Ureter (tissue), 1 donor: ENCODE measurements at places on chromosomes 4 and X. TPM values are rescaled to one million over a fixed set of nuclear protein-coding genes. Genes with fewer than 3 reads are reported as not detected.

Gene ZCCHC18
- total RNA-seq = 0.49 TPM

DNA sequence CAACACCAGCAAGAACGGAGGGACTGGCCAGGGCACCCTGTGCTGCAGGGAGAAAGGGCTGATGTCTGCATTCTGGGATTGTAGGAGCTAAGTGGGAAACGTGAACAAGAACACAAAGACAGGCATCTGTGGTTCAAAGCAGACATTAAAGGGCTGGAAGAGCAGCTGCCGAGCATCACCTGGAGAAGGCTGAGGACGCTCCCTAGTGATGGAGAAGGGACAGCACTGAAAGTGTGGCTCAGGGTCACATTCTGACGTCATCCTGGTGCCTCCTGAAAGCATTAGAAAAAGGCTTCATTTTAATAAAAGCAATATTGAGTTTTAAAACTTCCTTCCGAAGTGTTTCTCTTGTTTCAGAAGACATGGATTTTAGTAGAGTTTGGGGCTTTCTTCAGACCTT lies 62.3 kb downstream of the CLDN22 start:
- no peak for DNase-seq

GRCh38 chr4:7941111-7941964 lies 1.7 kb upstream of the AFAP1 start:
- DNase-seq = no peak

- no peak for DNase-seq
Measured at GRCh38 chr4:188194421-188194820, 55.2 kb downstream of the TRIML1 start.

DNA sequence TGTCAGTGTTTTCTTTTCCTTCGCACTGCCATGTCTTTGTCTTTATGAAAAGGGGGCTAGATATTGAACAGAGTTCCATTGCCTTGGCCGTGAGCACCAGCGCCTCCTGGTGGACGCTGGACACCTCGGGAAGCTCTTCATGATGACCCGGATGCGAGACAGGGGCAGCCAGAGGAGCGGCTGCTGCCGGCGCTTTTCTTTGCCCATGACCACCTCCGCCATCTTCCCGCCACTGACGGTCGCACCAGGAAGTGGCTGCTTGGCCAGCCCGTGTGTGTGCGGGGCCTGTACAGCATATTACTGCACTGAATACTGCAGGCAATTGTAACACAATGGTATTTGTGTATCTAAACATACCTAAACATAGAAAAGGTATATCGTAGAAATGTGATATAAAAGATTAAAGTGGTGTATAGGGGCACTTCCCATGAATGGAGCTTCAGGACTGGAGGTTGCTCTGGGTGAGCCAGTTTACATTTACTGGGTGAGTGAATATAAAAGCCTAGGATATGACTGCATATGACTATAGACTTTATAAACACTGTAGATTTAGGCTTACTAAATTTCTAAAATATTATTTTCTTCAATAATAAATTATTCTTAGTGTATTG lies 15.8 kb upstream of the GRIA2 start:
- DNase-seq = no peak

DNA sequence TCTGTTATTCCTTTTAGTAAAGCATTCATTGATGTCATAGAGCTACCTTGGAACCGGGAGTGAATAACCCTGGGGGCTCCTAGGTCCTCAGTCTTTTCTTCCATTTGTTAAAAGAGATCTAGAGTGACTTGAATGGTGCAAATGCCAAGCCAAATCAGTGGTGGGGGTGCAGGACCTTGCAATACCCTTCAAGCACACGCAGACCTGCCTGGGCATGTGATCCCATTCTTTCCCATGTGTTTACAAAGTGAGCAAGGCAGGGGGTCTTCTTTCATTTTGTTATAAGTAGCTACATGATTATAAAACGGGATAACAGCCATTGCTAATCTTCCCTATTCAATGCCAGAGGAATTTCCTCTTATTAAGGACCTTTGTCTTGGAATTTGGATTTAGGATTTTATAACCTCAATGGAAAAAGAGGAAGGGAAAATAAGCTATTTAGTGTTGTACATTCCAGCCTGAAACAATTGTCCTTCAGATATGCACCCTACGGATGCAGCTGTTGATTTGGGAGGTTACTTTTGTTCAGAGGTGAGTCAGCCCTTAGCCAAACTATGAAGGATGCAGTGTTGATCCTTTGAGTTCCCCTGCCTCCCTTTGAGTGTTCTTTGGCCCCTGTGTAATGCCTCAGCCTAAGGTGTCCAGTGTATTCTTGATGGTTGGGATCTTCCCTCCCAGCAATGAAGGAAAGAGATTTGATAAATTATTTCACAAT lies 623.8 kb upstream of the HTR2C start:
- DNase-seq = no peak

Gene SPACA5B
- not detected for total RNA-seq

GRCh38 chrX:16113978-16114565 lies 9.3 kb upstream of the GRPR start:
- no peak for DNase-seq

DNA sequence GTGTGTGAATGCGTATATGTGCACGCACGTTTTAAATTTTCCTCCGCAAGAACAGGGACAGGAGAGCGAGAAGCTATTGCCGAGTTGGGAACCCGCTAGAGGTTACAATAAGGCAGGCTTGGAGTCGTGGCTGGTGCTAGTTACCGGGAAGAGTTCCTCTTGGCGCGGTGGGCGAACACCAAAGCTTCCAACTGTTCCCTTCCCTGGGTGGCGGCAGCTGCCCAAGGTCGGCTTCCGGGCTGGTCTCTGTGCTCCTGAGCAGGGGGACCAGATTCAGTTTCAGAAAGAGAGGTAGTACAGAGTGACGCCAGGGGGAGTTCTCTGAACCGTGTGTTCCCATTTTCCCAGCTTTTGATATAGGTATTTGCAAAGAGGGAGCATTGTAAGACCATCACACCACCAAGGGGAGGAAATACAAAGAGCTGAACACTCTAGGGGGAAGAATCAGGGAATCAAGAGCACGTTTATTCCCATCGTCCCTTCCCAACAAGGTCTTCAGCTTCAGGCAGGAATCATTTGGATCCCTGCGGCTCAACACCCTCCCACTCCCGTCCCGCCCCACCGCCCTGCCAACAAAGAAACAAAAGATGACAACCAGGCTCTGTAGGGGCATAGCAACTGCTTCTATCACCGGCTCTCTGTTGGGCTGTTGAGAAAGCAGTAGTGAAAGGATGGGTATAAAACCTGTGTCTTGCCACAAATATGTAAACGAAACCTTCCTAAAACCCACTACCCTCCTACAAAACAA lies 113.6 kb upstream of the TEX13C start:
- no peak for DNase-seq

- no peak for DNase-seq
Measured at GRCh38 chr4:161496-162284, 37.4 kb downstream of the ZNF718 start.

DNA sequence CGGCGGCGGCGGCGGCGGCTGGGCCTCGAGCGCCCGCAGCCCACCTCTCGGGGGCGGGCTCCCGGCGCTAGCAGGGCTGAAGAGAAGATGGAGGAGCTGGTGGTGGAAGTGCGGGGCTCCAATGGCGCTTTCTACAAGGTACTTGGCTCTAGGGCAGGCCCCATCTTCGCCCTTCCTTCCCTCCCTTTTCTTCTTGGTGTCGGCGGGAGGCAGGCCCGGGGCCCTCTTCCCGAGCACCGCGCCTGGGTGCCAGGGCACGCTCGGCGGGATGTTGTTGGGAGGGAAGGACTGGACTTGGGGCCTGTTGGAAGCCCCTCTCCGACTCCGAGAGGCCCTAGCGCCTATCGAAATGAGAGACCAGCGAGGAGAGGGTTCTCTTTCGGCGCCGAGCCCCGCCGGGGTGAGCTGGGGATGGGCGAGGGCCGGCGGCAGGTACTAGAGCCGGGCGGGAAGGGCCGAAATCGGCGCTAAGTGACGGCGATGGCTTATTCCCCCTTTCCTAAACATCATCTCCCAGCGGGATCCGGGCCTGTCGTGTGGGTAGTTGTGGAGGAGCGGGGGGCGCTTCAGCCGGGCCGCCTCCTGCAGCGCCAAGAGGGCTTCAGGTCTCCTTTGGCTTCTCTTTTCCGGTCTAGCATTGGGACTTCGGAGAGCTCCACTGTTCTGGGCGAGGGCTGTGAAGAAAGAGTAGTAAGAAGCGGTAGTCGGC lies 528 bp downstream of the FMR1 start:
- peak; percentile 49 for DNase-seq

- DNase-seq = no peak
Measured at GRCh38 chr4:155809835-155810234, 51.0 kb downstream of the GUCY1B1 start.

Gene SH2D1A
- total RNA-seq = not detected

Gene DUSP9
- total RNA-seq = 2.7 TPM

Gene COL4A5
- 94.6 TPM for total RNA-seq

DNA sequence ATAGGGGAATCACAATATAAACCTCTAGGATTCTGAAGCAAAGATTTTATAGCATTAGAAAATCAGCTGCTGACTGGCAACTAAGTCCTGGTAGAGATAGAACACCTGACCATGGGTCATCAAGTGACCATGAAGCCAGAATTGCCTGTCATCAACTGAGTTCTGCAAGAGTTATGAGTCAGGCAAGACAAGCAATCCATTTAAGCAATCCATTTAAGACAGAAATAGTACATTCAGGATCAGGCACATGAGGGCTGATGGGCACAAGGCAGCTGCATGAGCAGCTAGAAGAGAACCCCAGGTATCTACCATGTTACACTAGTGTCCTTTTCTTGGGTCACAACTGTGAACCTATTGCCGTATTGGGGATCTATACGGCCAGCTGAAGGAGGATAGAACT lies 98.9 kb downstream of the SPRY1 start:
- DNase-seq = no peak
